ELR (cell line): ENCODE measurements at places on chromosomes 1 and 21.

- DNase-seq, result peak; percentile 73
Observed at GRCh38 chr1:186985889-186986491, 157.2 kb downstream of the PLA2G4A start.

DNA sequence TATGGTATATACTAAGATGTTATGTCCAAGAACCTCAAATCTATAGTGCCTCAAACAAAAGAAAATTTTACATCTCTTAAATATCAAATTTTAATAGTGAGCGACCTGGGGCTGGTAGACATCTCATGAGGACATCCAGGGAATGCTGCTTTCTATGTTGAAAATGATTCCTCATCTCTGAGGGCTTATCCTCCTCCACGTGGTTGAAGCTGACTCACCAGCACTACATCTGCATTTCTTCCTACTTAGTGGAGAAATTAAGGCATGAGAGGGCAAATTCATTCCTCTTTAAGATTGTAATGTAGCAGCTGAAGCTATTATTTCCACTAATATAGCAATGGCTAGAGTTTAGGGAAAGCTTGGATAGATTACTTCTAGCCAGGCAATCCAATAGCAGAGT lies 529.5 kb downstream of the COL11A1 start:
- peak; percentile 49 for DNase-seq

DNA sequence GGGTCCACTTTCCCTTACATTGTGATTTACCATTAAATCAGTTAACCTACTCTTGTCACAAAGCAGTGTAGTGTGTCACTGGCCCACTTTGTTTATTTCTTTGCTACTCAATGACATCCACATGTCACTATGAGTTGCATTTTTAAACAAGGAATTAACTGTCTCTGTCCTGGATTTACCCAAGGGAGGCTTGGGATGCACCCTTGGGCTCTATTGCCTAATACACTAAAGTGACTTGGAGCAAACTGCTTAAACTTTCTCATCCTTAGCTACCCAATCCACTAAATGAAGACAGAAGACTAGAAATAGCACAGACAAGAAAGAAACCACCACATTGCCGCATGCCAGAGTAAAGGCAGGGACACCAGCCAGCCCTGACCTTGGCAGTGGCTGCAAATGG lies 136.2 kb upstream of the TIAM1 start:
- DNase-seq, result no peak

DNA sequence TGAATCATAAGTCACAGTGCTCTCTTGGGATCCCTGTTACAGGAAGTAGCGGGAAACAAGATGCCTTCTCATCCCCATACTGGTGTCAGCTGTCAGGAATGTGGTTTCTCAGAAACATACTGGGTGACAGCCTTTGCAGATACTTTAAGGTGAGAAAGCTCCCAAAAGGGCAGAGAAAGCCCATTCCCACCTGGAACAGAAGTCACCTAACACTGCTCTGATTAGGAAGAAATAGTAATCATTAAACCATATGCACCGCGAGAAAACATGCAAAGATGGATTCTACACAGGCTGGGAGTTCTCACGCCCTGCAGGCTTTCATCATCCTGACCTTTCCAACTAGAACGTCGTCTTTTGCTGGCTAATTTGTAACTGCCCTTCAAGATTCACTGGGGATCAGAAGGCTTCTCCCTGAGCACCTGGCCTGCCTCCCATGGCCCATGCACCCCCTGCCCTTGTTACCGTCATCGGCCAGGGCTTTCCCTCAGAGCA lies 46.2 kb upstream of the SLC44A3 start:
- peak; percentile 81 for DNase-seq

DNA sequence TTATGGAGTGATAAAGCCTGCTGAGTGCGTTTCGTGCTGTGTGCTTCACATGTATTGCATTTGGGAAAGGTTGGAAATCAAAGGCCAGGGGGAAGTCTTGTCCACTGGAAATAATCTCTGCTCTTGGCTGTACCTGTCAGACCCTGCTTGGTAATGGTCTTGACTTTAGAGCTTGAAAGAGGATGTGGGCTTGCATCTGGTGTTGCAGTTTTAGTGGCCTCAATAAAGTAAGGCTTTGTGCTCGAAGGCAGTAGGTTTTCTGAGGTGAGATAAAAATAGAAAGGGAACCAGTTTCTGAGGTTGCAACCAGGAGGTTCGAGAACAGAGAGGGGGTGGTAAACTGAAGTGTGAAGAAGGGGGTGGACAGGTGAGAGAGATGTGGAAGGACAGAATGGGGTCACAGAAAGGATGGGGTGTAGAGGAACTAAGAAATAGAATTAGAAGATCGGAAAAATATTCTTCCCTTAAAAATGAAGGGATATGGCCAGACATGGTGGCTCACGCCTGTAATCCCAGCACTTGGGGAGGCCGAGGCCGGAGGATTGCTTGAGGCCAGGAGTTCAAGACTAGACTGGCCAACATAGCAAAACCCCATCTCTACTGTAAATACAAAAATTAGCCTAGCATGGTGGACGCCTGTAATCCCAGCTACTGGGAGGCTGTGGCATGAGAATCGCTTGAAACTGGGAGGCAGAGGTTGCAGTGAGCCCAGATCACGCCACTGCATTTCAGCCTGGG lies 1.5 kb downstream of the S100PBP start:
- DNase-seq, result peak; percentile 4

DNA sequence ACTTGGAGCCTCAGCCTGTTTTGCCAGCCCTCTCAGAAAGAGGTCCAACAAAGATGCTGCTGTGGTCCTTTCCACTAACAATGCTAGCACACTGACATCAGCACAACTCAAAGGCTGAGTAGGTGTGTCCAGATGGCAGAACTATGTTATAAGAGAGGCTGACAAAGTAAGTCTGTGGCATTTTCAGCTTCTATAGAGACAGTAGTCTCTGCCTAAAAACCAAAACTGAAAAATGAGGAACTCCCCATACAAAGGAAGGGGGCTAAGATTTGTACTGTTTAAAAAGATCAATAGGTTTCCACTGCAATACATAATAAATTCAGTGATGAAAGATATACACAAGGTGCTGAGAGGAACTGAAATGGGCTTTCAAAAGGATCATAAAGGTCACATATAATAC lies 12.3 kb downstream of the ERO1B start:
- DNase-seq, result no peak

- DNase-seq, result no peak
Observed at GRCh38 chr1:33025761-33026160, 10.9 kb downstream of the AK2 start.

GRCh38 chr1:202516434-202516877 lies 168.0 kb downstream of the PPP1R12B start:
- peak; percentile 10 for DNase-seq
